ENCODE measurements at places on chromosomes 7 and 10. TPM values are rescaled to one million over a fixed set of nuclear protein-coding genes. Genes with fewer than 3 reads are reported as not detected.
A peak's percentile ranks its signal among the peaks of the same experiment; 100 is the strongest.

DNA sequence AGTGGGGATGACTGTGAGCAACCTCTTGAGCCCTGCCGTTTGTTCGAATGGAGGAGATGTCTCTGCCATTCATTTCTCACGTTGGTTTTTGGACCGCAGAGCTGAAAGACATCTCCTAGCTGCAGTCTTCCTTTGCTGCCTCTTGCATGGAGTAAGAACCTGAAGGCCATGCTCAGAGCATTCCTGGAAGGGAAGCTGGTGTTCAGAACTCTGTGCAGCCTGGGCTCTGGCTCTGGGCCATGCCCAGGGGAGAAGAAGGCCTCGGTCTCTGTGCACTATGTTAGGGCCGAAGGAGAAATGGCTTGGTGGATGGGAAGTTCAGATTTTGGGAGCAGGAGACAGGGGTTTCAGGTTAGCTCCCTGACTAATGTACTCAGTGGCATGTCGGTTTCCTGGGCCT is 22.9 kb downstream of the SFTPD start:
- peak; percentile 13 for DNase-seq

DNA sequence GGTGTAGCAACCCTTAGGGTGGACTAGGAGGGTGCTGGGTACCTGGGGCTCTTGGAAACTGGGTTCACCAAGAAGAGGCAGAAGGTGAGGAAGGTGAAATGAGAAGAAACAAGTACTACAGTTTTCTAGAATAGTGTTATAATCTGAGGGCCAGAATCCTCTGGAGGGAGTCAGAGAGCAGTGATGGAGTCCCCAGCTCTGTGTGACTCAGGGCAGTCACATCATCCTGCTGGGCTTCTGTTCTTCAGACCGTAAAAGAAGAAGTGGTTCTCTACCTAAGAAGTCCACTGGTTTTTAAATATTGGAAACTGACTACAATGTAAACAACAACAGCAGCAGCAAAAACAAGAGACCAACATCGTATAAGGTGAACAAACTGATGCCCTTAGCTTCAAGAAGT is 197.3 kb downstream of the PRPF18 start:
- DNase-seq = peak; percentile 47

DNA sequence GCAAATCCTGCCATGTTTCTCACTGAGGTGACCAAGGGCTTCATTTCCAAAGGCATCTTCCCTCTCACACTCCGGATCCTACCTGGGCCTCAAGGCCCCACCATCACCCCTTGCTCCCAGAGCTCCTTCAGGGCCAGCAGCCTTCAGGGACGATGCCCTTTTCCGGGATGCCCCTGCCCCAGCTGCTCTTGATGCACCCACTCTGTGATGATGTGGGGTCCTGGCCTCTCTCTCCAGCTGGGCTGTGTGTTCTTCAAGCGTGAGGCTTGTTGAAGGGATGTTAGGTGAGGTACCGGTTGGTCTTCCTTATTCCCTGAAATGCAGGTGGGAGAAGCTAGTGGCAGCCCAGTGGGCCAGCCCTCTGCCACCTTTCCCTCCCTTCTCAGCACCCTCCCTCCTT is 18.4 kb upstream of the SLC18A2 start:
- no peak for DNase-seq

DNA sequence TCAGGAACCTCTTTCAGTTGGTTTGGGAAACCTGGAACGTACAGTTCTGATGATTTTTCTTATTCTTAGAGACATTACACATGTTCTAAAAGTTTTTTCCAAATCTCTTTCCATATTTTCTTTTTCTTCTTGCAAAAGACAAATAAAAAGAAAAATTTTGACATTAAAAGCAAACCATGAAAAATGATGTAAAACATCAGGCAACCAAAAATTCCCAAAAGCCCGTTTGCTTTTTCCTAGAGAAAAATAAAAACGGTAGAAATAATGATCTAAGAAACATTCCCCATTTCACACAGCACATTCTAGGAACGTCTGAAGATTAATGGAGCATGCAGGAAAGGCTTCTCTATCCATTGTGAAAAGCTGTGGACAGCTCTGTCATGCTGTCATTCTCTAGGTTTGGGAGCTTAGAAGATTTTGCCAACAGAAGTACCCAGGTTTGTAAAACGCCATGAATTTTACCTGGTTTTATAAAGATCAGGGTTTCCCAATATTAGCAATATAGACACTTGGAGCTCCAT is 11.2 kb upstream of the PRTFDC1 start:
- DNase-seq = no peak

DNA sequence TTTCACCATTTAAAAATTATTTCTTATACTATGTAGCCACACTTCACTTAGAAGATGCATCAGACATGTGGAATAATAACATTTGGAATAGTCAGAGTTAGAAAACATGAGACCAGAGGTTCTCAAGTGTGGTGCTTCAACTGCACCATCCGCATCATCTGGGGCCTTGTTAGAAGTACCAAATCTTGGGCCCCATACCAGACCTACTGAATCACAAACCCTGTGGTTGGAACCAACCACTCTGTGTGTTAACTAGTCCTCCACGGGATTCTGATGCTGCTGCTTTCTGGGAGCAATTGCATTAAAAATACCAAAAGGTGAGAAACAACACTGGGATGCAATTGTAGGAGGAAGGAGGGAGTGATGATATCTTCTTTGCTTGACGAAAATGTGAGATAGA is 125.2 kb downstream of the GNAT3 start:
- DNase-seq = no peak

GRCh38 chr7:5545222-5545914 is 121.7 kb upstream of the TNRC18 start:
- no peak for DNase-seq

Gene NUTM2A
- total RNA-seq = 0.71 TPM

- peak; percentile 74 for DNase-seq
Measured at GRCh38 chr10:62082729-62083411, 181.4 kb downstream of the ARID5B start.

Gene INA
- 0.08 TPM for total RNA-seq

GRCh38 chr10:29925771-29926692 is 133.4 kb downstream of the JCAD start:
- DNase-seq = no peak

DNA sequence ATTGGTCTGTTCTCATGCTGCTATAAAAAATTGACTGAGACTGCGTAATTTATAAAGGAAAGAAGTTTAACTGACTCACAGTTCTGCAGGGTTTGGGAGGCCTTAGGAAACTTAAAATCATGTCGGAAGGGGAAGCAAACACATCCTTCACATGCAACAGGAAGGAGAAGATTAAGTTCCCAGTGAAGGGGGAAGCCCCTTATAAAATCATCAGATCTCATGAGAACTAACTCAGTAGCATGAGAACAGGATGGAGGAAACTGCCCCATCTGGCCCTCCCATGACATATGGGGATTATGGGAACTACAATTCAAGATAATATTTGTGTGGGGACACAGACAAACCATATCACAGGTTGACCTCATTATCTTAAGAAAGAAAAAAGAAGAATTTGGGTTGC is 134.5 kb downstream of the PPP1R3A start:
- no peak for DNase-seq

- DNase-seq = no peak
Measured at GRCh38 chr7:27482219-27482618, 180.5 kb downstream of the HIBADH start.

DNA sequence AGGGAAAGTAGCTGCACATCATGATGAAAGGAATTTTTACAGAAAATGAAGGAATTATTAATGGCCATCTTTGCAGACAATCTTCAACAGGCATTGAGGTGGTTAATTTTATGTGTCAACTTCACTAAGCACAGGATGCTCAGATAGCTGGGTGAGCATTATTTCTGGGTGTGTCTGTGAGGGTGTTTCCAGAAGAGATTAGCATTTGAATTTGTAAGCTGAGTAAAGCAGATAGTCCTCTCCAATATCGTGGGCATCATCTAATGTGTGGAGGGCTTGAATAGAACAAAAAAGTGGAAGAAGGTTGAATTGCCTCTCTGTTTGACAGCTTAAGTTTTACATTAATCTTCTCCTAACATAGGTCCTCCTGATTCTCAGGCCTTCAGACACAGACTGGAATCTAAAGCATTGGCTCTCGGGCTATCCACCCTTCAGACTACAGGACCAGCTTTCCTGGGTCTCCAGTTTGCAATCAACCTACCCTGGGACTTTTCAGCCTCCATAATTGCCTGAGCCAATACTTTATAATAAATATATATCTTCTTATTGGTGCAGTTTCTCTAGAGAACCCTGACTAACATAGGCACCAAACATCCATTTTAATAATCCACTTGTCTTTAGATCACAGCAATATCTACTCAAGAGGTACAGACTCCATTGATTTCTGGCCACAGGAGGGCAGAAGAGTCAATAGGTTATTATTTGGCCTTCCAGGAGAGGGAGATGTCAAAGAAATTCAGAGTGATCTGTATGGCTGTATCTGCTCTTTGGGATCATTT is 10.5 kb upstream of the CRPPA start:
- DNase-seq = peak; percentile 52

- DNase-seq = no peak
Measured at GRCh38 chr10:84335516-84335915, 7.1 kb downstream of the CCSER2 start.

DNA sequence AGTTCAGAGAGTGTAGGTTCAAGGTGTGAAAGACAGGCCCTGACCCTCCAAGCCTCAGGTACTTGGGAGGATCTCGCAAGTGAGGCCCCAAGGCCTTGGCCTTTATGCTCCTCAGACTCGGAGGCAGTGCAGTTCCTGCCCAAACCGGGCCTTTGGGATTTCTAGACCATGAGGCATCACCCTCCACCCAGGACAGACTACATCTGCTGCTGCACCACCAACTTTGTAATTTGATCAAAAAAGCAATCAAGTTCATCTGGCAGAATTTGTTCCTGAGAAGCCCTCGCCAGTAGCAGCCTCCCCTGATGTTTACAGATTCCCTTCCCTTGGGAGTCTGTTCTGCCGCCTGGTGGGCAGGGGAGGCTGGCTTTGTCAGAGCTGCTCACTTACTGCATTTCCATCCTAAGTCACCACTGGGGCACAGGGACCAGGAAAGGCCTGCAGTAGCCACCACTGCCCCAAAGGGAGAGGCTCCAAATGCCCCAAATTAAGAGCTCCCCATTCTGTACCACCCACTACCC is 2.1 kb downstream of the CAMK2G start:
- DNase-seq = no peak

DNA sequence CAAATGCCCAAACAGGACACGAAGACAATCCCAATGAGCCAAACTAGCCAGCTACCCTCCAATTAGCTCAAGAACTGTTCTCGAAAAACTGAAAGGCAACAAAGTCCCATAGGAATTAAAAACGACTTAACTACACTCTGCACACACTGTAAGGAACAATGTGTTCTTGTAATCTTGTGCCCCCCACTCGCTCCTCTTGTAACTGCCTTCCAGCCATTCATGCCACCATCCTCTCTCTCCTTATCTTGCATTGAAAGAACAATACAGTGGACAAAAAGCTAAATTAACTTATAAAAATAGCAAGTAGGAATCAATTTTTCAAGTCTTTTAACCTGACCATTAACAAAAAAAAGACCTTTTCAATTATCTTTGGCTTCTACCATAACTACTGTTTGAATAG is 2.9 kb downstream of the CYTH3 start:
- no peak for DNase-seq

- DNase-seq = no peak
Measured at GRCh38 chr7:155776606-155777005, 35.7 kb downstream of the SHH start.

DNA sequence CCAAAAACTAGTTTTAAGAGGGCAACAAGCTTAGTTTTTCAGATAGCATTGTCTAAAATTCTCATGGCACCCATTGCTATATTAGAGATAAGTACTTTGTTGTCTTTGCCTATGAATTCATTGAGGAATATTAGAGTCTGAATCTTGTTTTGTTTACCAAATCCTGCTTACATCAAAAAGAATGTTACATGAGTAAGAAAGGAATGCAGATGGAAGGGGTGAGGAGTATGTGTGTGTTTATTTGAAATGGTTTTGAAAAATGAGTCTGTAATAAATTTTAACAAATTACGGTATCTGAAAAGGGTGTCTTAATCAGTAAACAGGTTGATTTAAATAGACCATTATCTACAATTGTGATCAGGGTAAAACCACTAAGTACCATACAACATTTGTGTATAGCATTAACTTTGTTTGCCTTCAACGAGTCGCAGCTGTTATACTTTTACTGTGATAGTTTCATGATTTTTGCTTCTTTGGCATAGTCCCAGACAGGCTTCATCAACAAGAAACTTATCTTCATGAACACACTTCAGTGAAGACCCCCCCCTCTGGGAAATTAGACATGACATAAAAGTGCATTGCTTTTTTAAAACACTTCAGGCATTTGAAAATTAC is 1183.9 kb upstream of the C7orf33 start:
- DNase-seq = no peak

- DNase-seq = no peak
Measured at GRCh38 chr7:156017431-156017830, 205.2 kb upstream of the SHH start.

DNA sequence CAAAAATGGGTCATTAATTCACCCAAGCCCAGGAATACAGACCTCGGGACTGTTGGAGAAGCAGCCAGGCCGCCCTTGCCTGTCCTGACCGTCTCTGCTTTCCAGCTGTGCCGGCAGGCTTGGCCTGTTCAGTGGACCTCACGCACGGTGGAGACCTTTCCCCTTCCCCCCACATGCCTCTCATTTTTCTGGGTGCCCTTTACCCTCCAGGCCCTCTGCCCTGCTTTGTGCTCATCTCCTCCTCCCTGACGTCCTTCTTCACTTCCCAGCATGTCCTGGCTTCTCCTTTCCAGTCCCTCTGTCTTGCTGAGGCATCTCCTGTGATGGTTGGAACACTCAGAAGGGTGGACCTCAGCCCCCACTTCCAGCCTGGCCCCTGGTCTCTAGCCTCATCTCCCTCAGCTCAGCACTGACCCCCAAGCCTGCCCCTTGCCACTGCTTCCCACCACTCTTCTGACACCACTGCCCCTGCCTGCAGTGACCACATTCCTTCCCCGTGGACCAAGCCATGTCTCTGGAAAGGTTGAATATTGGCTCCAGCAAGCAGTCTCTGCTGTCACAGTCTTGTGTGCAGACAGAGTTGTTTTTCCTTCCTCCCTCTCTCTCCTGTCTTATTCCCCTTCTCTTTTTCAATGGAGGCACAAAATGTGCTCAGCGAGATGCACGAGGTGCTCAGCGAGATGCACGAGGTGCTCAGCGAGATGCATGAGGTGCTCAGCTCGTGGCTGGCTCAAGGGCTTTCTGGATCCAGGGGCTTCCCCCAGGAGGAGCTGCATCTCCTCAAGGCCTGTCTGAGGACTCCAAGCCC is 14.9 kb downstream of the BAG3 start:
- DNase-seq = no peak

GRCh38 chr7:7719236-7719635 is 829 bp upstream of the RPA3 start:
- DNase-seq = peak; percentile 52

Gene FBXW4
- 39.3 TPM for total RNA-seq

DNA sequence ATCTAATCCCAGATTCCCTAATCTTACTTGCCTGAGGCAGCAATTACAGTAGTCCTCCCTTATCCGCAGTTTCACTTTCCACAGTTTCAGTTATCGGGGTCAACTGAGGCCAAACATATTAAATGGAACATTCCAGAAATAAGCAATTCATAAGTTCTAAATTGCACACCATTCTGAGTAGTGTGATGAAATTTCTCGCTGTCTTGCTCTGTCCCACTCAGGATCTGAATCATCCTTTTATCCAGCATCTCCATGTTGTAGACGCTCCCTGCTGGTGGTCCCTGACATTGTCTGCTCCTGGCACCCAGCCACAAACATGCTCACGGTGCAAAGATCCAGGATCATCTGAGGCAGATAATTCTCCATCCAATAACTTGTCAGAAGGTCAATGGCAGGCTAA is 128.7 kb upstream of the CXCL12 start:
- no peak for DNase-seq

Measured in activated CD8-positive, alpha-beta T cell treated with anti-CD3 and anti-CD28 coated beads, Interleukin-2, amount 10 ng/mL, durations not matched to agents 7 days and 5 days (primary cell).